Activated CD4-positive, alpha-beta memory T cell treated with anti-CD3 and anti-CD28 coated beads for 36 hours (primary cell): ENCODE measurements at places on chromosomes 5 and 9. TPM values are rescaled to one million over a fixed set of nuclear protein-coding genes. Genes with fewer than 3 reads are reported as not detected.

Gene PSD2
- not detected for total RNA-seq

Gene EIF4E1B
- not detected for total RNA-seq

DNA sequence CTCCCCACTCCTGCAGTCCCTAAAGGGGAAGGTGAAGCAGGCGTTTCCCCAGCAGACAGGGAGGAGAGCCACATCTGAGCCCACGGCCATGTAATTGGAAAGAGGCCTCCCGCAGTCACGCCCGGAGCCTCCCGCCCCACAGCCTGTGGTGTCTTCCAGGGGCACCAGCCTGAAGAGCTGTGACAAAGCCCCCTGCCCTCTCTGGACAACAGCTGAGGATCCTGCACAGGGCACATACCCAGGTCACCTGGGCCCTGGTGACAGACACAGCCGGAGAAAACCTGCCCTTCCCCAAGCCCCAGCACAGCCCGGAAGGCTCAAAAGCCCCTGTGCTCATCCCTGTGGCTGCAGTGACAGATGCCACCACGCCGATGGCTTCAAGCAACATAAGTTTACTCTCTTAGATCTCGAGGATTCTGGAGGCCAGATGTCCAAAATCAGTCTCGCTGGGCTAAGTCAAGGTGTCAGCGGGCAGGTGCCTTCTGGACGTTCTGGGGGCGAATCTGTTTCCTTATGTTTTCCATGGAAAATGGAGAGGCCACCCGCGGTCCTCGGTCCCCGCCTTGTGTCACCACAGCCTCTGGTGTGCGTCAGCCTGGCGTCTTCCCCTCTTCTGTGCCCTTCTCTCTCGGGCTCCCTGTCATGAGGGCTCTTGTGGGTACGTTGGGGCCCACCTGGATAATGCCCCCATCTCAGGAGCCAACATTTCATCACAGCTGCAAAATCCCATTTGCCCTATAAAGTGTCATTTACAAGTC is 71.5 kb downstream of the PSMB7 start:
- no peak for DNase-seq

- DNase-seq: no peak
These were observed 119.1 kb downstream of the HTR4 start for GRCh38 chr5:148535190-148535589.

Gene ANKRD20A1
- 1.5 TPM for total RNA-seq
